ENCODE measurements at places on chromosomes 3 and 15.

DNA sequence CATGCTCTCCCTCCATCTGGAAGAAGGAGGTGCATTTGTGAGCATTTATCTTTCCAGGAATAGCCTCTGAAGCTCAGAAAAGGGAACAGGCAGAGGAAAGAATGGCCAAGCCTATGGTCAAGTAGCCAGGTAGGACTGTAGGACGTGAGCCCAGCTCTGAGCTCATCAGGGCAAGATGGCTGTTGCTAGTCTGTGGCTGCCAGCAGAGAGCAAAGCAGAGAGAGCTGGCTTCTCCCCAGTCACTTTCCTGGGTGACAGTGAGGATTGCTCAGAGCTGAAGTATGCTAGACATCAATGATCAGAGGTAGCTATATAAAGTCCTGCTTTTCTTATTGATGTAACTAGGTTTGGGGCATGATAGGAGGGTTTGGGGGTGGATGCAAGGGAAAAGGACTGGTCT lies 146.1 kb upstream of the SLC24A5 start:
- DNase-seq, result no peak

- DNase-seq, result no peak
Observed at GRCh38 chr3:134985864-134986715, 191.0 kb downstream of the EPHB1 start.

DNA sequence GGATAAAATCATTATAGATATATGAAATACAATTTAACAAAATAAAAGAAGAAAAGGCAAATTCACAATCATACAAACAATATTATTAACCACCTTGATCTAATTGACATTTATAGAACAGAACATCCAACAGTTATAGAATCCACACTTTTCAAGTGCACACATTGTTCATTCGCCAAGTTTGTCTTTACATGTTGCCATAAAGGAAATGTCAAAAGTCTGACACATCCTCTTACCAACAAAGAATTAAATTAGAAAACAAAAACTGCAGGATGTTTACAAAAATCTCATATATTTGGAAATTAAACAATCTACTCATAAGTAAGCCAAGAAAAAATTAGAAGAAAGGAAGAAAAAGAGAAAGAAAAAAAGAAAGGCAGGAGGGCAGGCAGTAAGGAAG lies 909.2 kb upstream of the EPHA6 start:
- no peak for DNase-seq

DNA sequence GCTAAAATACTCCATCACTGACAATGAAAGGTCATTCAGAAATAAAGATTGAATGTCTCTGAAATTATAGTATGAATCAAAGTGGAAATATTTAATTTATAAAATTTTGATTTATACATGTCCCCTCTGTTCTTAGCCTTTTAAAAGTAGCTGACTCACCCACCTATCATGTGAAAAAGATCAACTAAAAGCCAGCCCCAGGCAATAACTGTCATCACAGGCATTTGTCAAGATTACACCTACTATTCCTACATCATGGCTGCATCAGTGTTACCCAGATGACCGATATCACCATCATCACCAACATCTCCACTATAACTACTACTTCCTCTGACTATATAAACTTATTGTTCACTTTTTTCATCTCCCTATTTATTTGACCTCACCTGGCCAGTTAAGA lies 14.3 kb upstream of the PIK3R4 start:
- no peak for DNase-seq

GRCh38 chr3:115692887-115693524 lies 69.7 kb downstream of the GAP43 start:
- DNase-seq, result peak; percentile 72

DNA sequence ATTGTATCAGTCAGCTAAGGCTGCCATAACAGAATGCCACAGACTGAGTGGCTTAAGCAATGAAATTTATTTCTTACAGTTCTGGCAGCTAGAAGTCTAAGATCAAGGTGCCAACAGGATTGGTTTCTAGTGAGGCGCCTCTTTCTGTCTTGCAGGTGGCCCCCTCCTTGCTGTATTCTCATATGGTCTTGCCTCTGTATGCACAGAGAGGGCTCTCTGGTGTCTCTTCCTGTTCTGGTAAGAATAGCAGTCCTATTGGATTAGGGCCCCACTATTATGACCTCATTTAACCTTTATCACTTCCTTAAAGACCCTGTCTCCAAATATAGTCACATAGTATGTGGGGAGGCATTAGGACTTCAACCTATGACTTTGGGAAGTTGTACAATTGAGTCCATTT lies 253.9 kb downstream of the EDEM1 start:
- no peak for DNase-seq

DNA sequence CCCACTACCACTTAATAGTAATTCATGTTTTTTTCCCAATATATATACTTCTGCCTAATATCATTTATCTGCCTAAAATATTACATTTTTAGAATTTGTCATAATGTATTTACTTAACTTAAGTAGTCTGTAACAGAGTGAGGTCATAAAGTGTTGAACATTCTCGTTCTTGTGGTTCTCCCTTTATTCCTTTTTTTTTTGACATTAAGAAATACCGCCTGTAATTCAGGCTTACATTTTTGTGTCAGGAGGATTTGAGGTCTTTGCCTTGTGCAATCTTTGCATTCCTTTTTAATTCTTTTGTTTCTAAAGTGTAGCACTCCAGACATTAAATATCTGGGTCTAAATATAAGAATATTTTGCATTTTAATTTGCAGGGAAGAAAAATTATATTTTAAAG lies 315.4 kb downstream of the PTPRG start:
- DNase-seq, result peak; percentile 72

DNA sequence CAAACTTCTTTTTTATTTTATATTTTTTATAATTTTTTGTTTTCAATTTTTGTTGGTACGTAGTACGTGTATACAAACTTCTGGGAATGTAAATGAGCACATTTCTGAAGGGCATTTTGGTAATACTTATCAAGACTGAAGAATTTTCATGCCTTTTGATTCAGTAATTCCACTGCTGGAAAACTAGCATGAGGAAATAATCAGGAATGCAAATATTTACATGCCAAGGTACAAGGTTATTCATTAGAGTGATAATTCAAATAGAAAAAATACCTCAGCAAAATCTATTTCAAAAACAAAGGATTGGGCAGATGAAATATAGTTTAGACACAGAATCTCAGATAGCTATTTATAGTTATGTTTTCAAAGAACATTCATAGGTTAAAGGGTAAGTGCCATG lies 128.7 kb downstream of the DMXL2 start:
- DNase-seq, result peak; percentile 73

DNA sequence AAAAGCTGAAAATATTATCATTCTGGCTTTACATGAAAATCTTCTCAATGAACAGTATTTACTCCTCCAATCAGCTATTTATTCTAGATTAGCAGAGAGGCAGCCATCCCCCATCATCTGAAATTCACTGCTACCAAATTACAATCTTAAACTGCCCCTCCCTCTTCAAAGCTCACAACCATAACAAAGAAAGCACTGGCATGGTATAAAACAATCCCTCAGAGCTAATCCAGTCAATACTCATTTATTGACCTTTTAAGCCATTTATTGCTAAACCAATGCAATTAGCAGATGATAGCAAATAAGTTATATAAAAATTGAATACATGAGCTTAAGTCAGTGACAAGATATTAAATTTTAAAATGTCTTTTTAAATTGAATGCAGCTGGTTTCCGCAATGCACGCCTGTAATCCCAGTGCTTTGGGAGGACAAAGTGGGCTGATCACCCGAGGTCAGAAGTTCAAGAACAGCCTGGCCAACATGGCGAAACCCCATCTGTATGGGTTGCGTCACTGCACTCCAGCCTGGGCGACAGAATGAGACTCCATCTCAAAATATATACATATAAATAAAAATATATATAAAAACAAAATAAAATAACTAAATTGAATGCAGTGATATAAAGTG lies 12.1 kb downstream of the SLC4A7 start:
- no peak for DNase-seq

DNA sequence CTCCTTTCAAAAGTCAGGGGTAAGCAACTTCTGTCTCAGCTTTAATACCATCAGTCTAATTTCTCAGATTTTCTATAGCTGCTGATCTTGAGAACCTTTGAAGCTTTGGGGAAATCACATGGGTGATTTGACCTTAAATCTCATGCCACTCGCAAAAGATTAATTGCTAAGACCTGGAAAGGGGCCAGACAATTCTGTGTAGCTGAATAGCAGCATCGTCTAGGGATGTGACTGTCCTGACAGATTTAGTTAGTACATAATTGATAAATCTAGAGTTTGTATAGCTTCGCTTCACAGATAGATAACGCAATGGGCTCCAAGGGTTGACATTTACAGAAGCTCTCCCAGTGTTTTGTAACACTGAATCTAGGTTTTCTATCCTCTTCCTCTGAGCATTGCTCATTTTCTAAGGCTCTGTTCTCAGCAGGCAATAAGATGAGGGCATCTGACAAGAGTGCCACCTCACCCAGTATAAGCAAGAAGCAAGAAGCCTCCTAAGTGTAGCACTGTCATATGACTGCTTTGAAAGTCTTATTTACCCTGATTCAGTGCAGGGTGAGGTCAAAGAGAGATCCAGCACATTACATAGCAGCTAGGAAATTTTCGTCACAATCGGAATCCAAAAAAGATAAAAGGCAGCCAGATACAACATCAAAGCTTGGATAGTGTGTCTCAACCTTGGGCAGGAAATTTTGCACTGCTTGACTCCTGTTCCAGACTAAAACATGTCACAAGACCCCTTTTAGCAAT lies 47.7 kb upstream of the DUT start:
- no peak for DNase-seq

DNA sequence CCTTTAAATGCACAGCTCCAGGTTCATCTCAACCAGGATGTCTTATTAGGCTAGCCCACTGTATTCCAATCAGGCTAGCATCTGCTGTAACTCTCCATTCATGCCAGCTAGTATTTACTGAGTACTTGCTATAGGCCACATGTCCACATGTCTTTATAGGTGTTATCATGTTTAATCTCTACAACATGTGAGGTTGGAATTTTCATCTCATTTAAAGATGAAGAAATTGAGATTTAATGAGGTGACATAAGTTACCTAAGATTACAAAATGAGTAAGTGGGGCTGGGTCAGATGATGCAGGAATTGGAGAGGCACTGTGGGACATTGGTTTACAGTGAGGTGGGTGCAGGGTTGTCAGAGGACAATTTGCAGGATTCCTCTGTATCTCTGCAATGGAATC lies 2.9 kb downstream of the IFT122 start:
- no peak for DNase-seq

DNA sequence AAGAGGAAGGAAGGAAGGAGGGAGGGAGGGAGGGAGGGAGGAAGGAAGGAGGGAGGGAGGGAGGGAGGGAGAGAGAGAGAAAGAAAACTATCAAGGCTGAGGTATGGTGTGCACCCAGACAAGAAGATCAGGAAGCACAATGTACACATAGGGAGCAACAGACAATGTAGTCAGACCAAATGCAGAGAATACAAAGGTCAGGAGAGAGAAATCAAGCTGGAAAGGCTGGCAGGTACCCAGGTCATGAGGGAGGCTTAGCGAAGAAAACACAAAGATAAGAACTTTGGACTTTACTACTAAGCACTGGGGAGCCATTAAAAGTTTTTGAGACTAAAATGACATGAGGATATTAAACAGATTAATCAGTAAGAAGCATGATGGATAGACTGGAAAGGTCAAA lies 176.0 kb upstream of the TMCO5A start:
- no peak for DNase-seq

GRCh38 chr3:13138833-13139145 lies 65.6 kb upstream of the IQSEC1 start:
- DNase-seq, result no peak

GRCh38 chr3:72748659-72749058 lies 99.6 kb downstream of the SHQ1 start:
- no peak for DNase-seq

GRCh38 chr15:91950631-91951329 lies 97.3 kb downstream of the SLCO3A1 start:
- DNase-seq, result peak; percentile 49

DNA sequence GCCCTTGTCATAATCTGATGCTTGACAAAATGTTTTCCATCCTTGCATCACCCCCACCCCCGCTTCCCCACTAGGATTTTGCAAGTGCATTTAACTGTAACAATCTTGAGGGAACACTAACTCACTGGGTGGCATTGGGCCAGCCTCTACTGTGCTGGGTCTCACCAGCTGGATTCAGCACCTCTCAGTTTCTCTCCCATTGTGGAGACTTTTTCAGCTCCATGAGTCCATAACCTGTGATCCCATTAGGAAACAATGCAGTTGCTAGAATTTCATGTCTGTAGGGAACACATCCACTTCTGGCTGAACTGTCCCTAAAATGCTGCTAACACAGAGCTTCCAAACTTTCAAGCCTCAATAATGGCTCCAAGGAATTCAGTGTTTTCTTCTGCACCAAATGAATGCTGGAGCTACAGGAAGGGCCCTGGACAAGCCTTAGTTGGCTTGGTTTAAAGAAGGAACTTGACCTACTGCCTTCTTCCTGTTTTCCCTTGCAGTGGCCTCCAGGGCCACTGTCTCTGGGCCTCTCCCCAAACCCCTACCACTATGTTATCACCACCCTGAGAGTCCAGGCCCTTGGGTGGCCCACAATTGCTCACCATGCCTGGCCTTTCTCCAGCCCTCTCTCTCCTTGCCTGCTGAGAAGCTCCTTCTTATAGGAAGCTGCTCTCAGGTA lies 15.6 kb downstream of the CYP19A1 start:
- DNase-seq, result no peak

DNA sequence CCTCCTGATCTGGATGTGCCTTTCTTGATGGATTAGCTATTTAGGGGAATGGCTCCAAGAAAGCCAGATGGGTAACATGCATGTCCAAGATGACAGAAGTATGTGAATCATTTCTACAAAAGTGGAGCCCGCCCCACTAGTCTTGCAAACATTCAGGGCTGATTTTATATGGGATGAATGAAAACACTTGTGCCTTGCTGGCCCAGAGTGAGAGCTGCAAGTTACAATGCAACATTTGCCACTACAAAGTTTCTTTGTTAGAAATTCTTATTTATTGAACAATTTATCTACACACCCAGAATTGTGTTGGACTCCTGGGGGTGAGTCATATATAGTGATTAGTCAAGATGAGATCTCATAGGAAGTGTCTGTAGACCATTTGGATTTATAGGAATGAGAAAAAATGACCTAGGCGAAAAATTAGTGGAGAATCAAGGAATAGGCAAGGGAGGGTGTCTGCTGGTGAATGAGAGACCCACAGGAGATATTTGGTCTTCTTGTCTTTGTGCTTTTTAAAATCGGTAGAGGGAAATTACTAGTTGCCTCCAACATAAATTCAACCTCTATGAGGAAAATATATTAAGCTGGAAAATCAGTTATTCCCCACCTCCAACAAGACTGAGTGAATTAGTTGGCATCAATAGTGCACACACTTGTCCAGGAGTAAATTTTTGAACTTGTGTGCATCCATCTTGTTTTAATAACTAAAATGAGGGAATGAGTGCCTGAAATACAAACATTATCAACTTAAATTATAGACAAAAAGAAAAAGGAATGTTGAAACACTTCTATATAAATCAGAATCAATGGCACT lies 53.5 kb upstream of the DCBLD2 start:
- DNase-seq, result peak; percentile 50

DNA sequence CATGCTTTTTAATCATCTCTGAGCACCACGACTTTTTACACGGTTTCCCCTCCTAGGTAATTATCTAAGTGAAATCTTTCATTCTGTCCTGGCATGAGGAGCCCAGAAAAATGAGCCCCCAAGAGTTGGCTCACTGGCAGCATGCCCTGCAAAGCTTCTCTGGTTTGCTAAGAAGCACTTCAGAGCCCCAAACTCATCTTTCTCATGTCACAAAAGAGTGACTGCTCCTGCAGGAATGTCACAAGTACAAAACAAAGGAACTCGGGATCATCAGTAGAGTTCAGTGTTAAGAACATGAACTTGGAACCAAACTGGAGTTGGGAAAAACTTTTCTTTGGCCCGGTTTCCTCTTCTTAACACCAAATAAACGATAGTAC lies 123.9 kb downstream of the FOXB1 start:
- DNase-seq, result peak; percentile 6

GRCh38 chr3:50594253-50594785 lies 17.3 kb downstream of the CISH start:
- DNase-seq, result no peak
